Smooth muscle cell of the umbilical artery (primary cell): ENCODE measurements at places on chromosomes 6 and 20. TPM values are rescaled to one million over a fixed set of nuclear protein-coding genes. Genes with fewer than 3 reads are reported as not detected.

Gene STMND1
- total RNA-seq, result not detected in 2 replicates

Gene UBD
- 0.30 TPM in 1 of 2 replicates, not detected in the other for total RNA-seq

Gene SRMS
- total RNA-seq, result not detected in 2 replicates

Gene LY6G6C
- total RNA-seq, result not detected in 2 replicates

Gene CITED2
- 14.6 and 33.5 TPM in 2 replicates for total RNA-seq

Gene HDGFL1
- total RNA-seq, result not detected in 2 replicates

Gene CENPW
- total RNA-seq, result 2.7 and 6.3 TPM in 2 replicates

Gene BNIP5
- not detected in 2 replicates for total RNA-seq

Gene PNPLA1
- total RNA-seq, result 0.05 TPM in 1 of 2 replicates, not detected in the other

Gene ECT2L
- total RNA-seq, result not detected in 2 replicates

Gene TUBB2B
- 5.6 and 18.3 TPM in 2 replicates for total RNA-seq

Gene MOG
- not detected in 2 replicates for total RNA-seq

Gene SLC25A27
- 2.4 and 3.6 TPM in 2 replicates for total RNA-seq

Gene ABHD16B
- total RNA-seq, result 0.09 TPM in 1 of 2 replicates, not detected in the other

Gene SLC24A3
- total RNA-seq, result 6.5 and 25.3 TPM in 2 replicates

Gene SYS1
- 18.5 and 23.5 TPM in 2 replicates for total RNA-seq

Gene PTPRA
- 20.2 and 32.8 TPM in 2 replicates for total RNA-seq

Gene DACT2
- total RNA-seq, result not detected in 2 replicates

Gene C4B
- total RNA-seq, result 2.1 and 3.9 TPM in 2 replicates

Gene YIPF3
- 119 and 120 TPM in 2 replicates for total RNA-seq

Gene MAP3K7
- 40.7 and 50.4 TPM in 2 replicates for total RNA-seq

Gene DNAAF9
- 18.4 and 33.4 TPM in 2 replicates for total RNA-seq

Gene EBF4
- total RNA-seq, result 1.8 and 1.9 TPM in 2 replicates

Gene RHAG
- total RNA-seq, result not detected in 2 replicates

Gene HRH3
- not detected in 2 replicates for total RNA-seq

Gene GLP1R
- not detected in 2 replicates for total RNA-seq

Gene TAGAP
- not detected in 2 replicates for total RNA-seq

Gene CLPSL2
- total RNA-seq, result not detected in 2 replicates

Gene PROKR2
- not detected in 2 replicates for total RNA-seq

Gene CDYL
- total RNA-seq, result 19.9 and 24.2 TPM in 2 replicates

Gene GABRR1
- total RNA-seq, result not detected in 2 replicates

Gene SLC17A1
- total RNA-seq, result not detected in 2 replicates

Gene LINC00237
- not detected in 2 replicates for total RNA-seq

Gene BTN1A1
- not detected in 2 replicates for total RNA-seq

Gene PACSIN1
- total RNA-seq, result not detected in 2 replicates

Gene IL17F
- not detected in 2 replicates for total RNA-seq

Gene CEP43
- 25.5 and 35.0 TPM in 2 replicates for total RNA-seq

Gene SMPDL3A
- 5.1 and 24.1 TPM in 2 replicates for total RNA-seq

Gene REPS1
- total RNA-seq, result 8.6 and 31.4 TPM in 2 replicates

Gene EYA4
- total RNA-seq, result under 0.01 TPM in 1 of 2 replicates, not detected in the other

Gene COX4I2
- total RNA-seq, result not detected in 2 replicates

Gene NUP43
- total RNA-seq, result 15.7 and 25.7 TPM in 2 replicates

Gene CPXM1
- 1.1 and 3.9 TPM in 2 replicates for total RNA-seq

Gene SLCO4A1
- under 0.01 and 1.5 TPM in 2 replicates for total RNA-seq

Gene LTB
- not detected in 2 replicates for total RNA-seq

Gene FERMT1
- 3.0 and 10.9 TPM in 2 replicates for total RNA-seq

Gene SLC26A8
- 0.05 TPM in 1 of 2 replicates, not detected in the other for total RNA-seq
